ENCODE measurements at places on chromosomes 16 and 17.

GRCh38 chr16:1338119-1338730 lies 4.8 kb downstream of the BAIAP3 start:
- no peak for ATAC-seq

- peak; percentile 75 for ATAC-seq
These were observed 192.4 kb upstream of the GSE1 start for GRCh38 chr16:85420501-85421337.

- peak; percentile 40 for ATAC-seq
These were observed at the start of gene RAB11FIP4 for GRCh38 chr17:31391496-31391949. RAB11FIP4 (plus strand) TSS chr17:31391675; CDS start chr17:31391853, 178 bp downstream.

DNA sequence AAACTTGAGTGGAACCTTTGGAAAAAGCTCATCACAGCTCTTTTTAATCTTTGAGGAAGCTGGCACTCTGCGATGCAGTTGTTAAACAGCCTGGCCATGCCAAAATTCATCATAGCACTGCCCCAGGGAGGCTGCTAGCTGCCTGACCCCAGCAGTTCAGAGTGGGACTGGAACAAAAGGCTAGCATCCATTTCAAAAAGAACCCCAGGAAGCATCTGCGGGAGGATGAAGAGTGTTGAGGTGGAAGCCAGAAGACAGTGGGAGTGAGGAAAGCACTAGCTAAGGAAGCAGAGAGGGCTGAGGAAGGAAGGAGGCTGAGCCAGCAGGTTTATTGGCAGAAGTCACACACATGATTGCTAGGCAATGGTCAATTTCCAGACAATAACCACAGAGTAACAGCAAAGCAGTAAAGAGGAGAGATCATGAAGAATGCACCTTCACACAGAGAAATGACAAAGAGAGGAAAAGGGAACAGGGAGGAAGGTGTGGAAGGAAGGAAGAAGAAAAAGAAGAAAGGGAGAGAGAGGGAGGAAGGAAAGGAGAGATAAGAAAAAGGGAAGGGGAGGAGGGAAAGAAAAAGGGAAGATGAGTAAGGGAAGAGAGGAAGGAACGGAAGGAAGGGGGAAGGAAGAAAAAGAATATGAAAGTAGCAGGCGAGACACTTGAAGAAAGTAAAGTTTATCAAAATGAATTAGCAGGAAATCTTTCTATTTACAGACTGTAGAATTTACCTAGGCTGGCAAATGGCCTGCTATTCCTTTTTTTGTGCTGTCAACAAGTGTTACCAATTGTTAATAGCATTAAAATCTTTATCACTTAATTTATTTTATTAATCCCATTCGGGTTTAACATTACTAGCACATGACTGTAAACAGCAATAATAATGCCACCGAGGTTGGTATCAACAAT lies 270.0 kb upstream of the PSMD7 start:
- ATAC-seq, result no peak

- ATAC-seq, result no peak
These were observed 41.6 kb downstream of the MAPT start for GRCh38 chr17:45935710-45936509.

GRCh38 chr16:24883714-24884151 lies 38.0 kb downstream of the SLC5A11 start:
- no peak for ATAC-seq

DNA sequence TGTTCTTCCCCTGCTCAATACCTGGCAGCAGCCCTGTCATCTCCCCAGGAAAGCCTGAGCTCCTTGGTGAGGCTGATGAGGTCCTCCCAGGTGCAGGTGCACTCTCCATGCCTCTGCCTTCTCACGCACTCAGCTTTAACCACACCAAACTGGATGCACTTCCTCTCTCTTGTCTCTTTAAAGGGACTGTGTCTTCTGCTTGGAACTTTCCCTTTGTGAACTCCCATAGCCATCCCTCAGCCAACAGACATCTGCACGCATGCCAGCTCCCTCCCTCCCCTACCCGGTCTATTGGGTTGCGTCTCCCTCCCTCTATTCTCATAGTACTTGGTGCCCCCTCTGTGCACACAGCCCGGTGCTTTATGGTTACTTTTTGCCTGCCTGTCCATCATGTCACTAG lies 231.2 kb downstream of the MSI2 start:
- no peak for ATAC-seq

- ATAC-seq, result no peak
These were observed 17.8 kb downstream of the CDH8 start for GRCh38 chr16:62018301-62019060.

DNA sequence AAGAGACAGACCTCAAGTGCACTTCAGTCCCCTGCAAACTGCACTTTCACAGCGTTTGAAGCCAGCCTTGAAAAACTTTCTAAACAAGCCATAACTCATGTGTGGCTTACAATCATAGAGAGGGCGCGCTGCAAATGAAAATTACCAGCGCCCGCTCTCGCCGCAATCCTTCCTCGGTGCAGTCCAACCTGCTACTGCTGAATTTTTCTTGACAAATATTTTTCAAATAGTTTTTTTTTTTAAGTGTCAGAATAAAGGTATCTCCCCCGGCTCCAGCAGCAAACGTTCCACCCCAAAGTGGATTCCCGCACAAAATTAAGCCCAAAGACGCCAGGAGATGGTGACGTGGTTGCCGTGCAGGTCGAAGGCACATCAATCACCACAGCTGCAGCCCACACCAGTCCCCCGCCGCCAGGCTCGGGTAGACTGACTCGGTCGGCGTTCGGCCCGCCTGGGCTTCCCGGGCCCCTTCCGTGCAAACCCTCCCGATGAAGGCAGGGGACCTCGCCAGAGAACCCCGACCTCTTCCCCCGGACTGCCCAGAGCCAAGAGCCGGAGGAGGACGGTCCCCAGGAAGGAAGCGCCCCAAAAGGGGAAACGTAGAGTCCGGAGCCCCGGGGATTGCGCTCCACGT lies 630 bp downstream of the GRB2 start:
- peak; percentile 37 for ATAC-seq

DNA sequence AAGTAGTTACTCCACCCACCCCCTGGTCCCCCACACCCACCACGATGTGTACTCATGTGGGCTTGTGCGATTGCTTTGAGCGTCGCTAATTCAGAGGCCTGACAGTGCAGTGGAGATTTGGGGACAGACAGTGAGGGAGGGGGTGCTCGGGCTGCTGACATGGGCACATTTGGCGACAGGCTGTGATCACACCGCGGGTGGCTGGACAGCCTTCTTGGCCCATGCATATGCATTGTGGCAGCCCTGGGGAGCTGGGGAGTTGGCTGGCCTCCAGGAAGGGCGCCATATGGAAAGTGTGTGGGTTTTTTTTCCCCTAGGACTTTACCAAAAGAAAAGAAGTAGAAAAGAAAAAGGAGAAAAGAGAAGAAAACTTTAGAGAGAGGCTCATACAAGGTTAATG lies 275.5 kb upstream of the N4BP1 start:
- ATAC-seq, result no peak

DNA sequence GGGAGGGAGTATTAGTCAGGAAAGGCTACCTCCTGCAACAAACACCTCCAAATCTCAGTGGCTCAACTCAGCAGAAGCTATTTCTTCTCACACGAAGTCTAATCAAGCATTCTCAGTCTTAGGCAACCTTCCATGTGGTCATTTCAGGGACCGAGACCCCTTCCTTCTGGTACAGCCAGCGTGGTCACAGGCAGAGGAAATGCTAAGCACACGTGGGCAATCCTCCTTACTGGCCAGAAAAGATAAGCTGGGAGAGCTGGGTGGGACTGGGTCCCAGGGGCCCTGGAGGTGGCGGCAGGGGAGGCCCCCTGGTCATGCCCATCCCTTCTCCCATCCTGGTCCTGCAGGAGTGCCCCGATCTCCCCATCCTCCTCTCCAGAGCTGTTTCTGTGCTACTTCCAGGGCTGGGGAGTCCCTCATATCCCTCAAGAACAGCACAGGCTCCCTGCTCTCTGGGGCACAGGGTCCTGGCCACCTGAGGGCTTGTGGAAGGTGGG lies 5.7 kb upstream of the CX3CL1 start:
- ATAC-seq, result no peak

GRCh38 chr17:71634376-71634775 lies 486.4 kb upstream of the SOX9 start:
- no peak for ATAC-seq

DNA sequence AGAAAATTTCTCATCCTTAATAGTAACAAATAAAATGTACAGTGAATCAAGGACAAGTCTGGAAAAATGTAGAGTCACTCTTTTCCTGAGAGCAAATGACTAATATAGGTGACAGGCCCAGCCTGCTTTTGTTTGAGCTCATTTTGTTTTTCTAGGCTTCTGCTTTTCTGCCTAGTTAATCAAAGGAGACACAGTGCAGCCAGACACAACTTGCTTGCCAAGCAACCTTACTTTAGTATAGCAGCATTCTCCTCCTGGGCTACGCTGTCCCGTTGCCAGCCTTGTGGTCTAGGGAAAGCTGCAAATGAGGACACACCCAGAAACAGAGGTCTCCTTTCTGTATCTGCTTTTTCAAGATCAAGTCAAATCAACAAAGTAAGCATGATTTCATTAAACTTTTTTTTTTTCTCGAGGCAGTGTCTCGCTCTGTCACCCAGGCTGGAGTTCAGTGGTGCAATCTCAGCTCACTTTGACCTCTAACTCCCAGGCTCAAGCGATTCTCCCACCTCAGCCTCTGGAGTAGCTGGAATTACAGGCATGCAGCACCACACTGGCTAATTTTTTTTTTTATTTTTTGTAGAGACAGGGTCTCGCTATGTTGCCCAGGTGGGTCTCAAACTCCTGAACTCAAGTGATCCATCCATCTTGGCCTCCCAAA lies 17.2 kb downstream of the GINS3 start:
- no peak for ATAC-seq

GRCh38 chr17:13490427-13490826 lies 111.3 kb downstream of the HS3ST3A1 start:
- no peak for ATAC-seq

DNA sequence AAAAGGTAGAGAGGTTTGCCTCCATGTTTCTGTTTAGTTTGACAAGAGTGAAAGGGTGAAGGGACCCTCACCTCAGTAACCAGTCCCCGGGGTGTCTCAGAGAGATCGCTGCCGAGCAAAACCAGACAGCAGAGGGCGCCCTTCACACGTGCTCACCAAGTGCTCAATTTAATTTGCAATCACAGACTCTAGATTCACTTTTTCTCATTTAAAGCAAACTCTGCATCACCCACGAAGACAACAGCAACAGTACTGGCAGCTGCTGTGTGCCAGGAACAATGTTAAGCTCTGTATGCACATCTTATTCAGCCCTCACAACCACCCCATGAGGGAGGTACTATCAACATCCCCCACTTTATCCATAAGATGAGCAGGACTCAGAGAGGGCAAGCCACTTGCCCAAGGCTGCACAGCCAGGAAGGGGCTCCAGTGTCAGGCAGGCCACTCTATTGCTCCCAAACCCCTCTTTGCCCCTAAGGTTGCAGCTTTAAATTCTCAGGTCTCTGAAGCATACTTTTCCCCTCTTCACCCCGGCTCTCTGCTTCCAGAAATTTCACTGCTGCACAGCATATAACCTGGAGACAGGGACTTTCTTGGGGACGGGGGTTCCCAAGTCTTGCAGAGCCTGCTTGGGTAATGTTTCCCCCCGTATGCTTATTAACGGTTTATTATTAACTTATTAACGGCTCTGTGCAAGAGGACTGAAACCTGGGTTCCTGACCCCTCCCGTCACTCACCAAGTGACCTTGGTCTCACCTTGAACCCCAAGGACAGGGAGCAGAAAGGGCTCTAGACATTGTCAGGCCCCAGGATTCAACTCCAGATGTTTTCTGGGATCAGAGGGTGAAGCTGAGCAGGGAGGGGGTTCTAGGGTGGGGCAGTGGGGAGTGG lies 70.9 kb downstream of the CNGB1 start:
- peak; percentile 67 for ATAC-seq

GRCh38 chr17:58317421-58318064 lies 11.1 kb downstream of the TSPOAP1 start:
- peak; percentile 99 for ATAC-seq

- no peak for ATAC-seq
These were observed 6.8 kb downstream of the KIF18B start for GRCh38 chr17:44940768-44941167.
